ENCODE measurements at places on chromosomes 16 and 17. TPM values are rescaled to one million over a fixed set of nuclear protein-coding genes. Genes with fewer than 3 reads are reported as not detected.

DNA sequence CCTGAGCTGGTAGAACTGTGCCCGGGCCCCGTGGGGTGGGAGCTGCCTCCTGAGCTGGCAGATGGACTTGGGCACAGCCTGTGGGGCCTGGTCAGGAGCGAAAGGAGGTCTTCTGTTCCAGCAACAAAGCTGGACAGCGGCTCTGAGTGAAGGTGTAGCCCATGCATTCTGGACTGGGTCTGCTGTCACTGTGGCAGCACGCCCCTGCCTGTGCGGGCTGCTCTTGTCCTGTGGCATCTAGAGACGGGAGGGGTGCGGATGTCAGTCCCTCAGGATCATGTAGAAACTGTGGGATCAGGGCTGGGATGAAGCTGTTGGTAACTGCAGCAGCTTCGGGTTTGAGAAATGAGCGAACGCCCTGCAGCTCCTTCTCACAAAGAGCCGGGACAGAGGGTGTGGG is 19.4 kb downstream of the BAIAP2 start:
- no peak overlapping the region for H3K4me3 ChIP-seq
- H3K4me1 ChIP-seq, result peaks cover 28% of the 10 kb centered on the region
- H3K27ac ChIP-seq, result no peak overlapping the region
- no peaks in the 10 kb centered on the region for H3K27me3 ChIP-seq
- H3K36me3 ChIP-seq, result peaks cover 13% of the 10 kb centered on the region
- DNase-seq, result no peak

- H3K4me3 ChIP-seq, result no peak overlapping the region
- peaks cover 15% of the 10 kb centered on the region for H3K4me1 ChIP-seq
- no peaks in the 10 kb centered on the region for H3K27me3 ChIP-seq
- no peak overlapping the region for H3K27ac ChIP-seq
- no peak for DNase-seq
Observed at GRCh38 chr17:64226132-64226531, 36.9 kb downstream of the TEX2 start.

GRCh38 chr16:78395035-78395434 is 295.6 kb downstream of the WWOX start:
- no peak overlapping the region for H3K27ac ChIP-seq
- H3K4me1 ChIP-seq, result no peaks in the 10 kb centered on the region
- no peak overlapping the region for H3K4me3 ChIP-seq

DNA sequence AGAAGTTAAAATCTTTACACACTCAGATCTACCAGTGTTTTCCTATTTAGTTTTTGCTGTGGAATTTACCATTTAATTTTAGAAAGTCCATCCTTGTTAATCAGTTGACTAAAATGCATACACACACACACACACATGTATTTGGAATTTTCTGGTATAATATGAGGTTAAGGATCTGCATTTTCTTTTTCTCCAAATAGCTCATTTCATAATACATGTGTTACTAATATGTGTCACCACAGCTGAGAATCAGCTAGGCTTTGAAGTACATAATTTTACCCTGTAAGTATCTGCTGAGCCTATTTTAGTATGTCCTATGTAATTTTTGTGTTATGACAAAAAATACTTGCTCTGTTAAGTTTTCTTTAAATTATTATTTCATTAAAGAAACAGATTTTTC is 143.2 kb downstream of the PHKB start:
- no peaks in the 10 kb centered on the region for H3K36me3 ChIP-seq
- H3K4me1 ChIP-seq, result no peaks in the 10 kb centered on the region
- no peak overlapping the region for H3K4me3 ChIP-seq

GRCh38 chr17:80071116-80071841 is 30.1 kb upstream of the GAA start:
- H3K27ac ChIP-seq, result no peak overlapping the region
- H3K36me3 ChIP-seq, result no peaks in the 10 kb centered on the region
- no peak overlapping the region for H3K4me3 ChIP-seq
- H3K4me1 ChIP-seq, result peaks cover 13% of the 10 kb centered on the region
- H3K27me3 ChIP-seq, result no peaks in the 10 kb centered on the region

- no peak for DNase-seq
- peaks cover 18% of the 10 kb centered on the region for H3K4me1 ChIP-seq
- peak within 1 kb of the TSS; percentile 94 for H3K4me3 ChIP-seq
- no peaks in the 10 kb centered on the region for H3K36me3 ChIP-seq
- peak within 1 kb of the TSS; percentile 41 for H3K27ac ChIP-seq
- H3K27me3 ChIP-seq, result no peaks in the 10 kb centered on the region
Observed at GRCh38 chr16:57999971-58000705, at the start of gene ZNF319. ZNF319 (minus strand) TSS chr16:58000672; CDS start chr16:57998265, 2,407 bp downstream.

DNA sequence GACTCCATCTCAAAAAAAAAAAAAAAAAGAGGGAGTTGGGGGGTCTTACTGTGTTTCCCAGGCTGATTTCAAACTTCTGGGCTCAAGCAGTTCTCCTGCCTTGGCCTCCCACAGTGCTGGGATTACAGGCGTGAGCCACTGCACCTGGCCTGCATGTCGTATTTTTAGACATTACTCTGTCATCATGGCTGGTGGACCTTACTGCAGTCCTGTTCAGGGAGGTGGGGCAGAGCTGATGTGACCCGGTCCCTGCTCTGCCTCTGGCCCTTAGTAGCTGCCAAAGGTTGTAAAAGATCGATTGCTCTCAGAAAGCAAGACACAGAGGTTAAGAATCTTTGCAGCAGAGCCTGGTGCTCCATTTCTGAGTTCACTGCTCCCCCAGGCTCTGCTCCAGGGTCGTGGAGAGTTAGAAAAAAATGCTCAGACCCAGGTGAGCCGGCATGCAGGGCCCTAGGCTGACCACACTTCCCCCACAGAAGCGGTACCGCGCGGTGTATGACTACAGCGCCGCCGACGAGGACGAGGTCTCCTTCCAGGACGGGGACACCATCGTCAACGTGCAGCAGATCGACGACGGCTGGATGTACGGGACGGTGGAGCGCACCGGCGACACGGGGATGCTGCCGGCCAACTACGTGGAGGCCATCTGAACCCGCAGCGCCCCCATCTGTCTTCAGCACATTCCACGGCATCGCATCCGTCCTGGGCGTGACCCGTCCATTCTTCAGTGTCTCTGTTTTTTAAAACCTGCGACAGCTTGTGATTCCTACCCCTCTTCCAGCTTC is 7.1 kb upstream of the LASP1NB start:
- H3K27ac ChIP-seq, result no peak overlapping the region
- H3K4me3 ChIP-seq, result no peak overlapping the region
- no peaks in the 10 kb centered on the region for H3K4me1 ChIP-seq
- no peak for DNase-seq
- no peaks in the 10 kb centered on the region for H3K27me3 ChIP-seq
- H3K36me3 ChIP-seq, result peaks cover 3% of the 10 kb centered on the region

DNA sequence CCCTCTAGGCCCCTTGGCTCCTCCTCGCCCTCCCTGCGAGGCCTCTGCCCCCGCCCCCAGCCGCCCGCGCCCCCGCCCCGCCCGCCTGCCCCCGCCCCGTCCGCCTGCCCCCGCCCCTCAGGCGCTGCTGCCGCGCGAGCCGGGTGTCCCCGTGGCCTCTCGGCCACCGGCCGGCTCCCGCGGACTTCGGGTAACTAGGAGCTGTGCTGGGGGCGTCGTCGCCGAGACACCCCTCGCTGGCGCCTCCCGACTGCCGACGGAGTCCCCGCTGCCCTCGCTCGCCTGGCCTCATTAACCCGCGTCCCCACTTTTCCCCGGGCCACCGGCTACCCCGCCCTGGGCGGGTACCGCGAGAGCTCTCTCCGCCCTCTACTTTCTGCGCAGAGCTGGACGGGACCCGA is at the start of gene TLCD1:
Gene TLCD1 (minus strand): TSS at position 8 of the 401 bp plus-strand sequence. CDS start 136 bp downstream, outside the sequence.
- H3K36me3 ChIP-seq, result peaks cover 32% of the 10 kb centered on the region
- peak within 1 kb of the TSS; percentile 86 for H3K4me3 ChIP-seq
- H3K4me1 ChIP-seq, result peaks cover 37% of the 10 kb centered on the region
- H3K27ac ChIP-seq, result peak within 1 kb of the TSS; percentile 99
- DNase-seq, result peak; percentile 54

DNA sequence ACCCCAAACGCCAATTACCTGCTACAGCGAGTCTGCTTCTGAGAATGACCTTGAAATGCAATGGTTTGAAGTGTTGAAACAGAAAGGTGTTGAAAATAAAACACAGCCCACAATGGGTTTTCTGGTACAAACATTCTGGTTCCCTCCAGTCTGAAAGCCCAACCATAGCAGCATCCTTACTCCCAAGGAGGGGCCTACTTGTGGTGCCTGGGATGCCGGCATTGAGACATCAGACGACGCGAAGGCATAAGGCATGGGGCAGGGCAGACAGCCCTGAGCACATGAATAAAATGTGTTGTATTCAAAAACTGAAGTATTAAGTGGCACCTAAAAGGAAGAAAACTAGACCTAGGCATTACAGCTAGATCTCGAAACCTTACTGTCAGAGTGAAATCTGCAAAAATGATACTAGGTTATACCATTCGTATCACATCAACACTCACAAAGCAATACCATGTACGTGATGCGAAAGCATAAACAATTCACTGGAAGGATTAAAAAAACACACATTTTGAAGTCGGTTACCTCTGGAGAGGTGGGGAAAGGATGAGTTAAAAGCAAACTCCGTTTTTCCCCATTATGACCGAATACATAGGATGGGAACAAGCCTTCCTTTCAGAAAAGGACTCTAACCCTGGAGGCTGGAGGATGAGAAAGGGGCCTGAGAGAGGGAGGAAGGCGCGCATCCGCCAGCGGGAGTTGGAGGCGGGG is 702 bp downstream of the NUDT21 start:
- H3K27me3 ChIP-seq, result no peaks in the 10 kb centered on the region
- H3K27ac ChIP-seq, result peak overlapping the region; percentile 52
- H3K36me3 ChIP-seq, result peaks cover 32% of the 10 kb centered on the region
- DNase-seq, result no peak

RNF157 gene
- 7.3 TPM for total RNA-seq

- peak; percentile 53 for DNase-seq
- H3K36me3 ChIP-seq, result no peaks in the 10 kb centered on the region
- peaks cover 26% of the 10 kb centered on the region for H3K4me1 ChIP-seq
- peaks cover 12% of the 10 kb centered on the region for H3K27me3 ChIP-seq
Observed at GRCh38 chr16:87586201-87586782, 16.0 kb upstream of the JPH3 start.

GRCh38 chr16:10242916-10243315 is 60.7 kb upstream of the GRIN2A start:
- no peaks in the 10 kb centered on the region for H3K4me1 ChIP-seq
- H3K4me3 ChIP-seq, result no peak overlapping the region
- no peaks in the 10 kb centered on the region for H3K36me3 ChIP-seq
- H3K27ac ChIP-seq, result no peak overlapping the region
- peaks cover 40% of the 10 kb centered on the region for H3K27me3 ChIP-seq

- H3K4me1 ChIP-seq, result no peaks in the 10 kb centered on the region
- H3K4me3 ChIP-seq, result no peak overlapping the region
- no peak for DNase-seq
- H3K36me3 ChIP-seq, result no peaks in the 10 kb centered on the region
Observed at GRCh38 chr16:29730649-29731048, 15.1 kb downstream of the C16orf54 start.

GRCh38 chr17:6328279-6328678 is 106.6 kb downstream of the AIPL1 start:
- no peaks in the 10 kb centered on the region for H3K36me3 ChIP-seq
- no peak overlapping the region for H3K4me3 ChIP-seq
- no peaks in the 10 kb centered on the region for H3K27me3 ChIP-seq
- H3K27ac ChIP-seq, result no peak overlapping the region

GRCh38 chr16:79261481-79261940 is 339.0 kb downstream of the MAF start:
- H3K27me3 ChIP-seq, result no peaks in the 10 kb centered on the region
- no peaks in the 10 kb centered on the region for H3K4me1 ChIP-seq
- H3K4me3 ChIP-seq, result no peak overlapping the region
- H3K36me3 ChIP-seq, result no peaks in the 10 kb centered on the region

DNA sequence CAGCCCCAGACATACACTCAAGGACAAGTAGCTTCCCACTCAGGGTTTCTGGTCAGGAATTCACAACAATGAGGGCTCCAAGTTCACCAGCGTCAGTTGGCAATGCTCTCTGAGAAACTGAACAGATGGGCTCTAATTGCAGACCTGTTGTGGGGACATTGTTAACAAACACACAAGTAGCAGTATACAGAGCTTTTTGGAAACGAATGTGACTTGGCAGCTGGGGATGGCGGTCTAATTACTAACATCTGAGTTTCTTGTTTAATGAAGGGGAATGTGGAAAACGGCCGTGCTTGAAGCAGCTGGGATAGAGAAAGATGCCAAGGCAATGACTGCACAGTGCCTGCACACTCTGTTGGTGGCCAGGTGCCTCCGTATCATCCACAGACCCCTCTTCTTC is 316.1 kb upstream of the IRX3 start:
- H3K27me3 ChIP-seq, result no peaks in the 10 kb centered on the region
- no peak for DNase-seq
- H3K4me3 ChIP-seq, result no peak overlapping the region
- no peak overlapping the region for H3K27ac ChIP-seq
- no peaks in the 10 kb centered on the region for H3K36me3 ChIP-seq

- no peaks in the 10 kb centered on the region for H3K27me3 ChIP-seq
- H3K27ac ChIP-seq, result no peak overlapping the region
- no peak for DNase-seq
Observed at GRCh38 chr17:47244697-47245096, 8.9 kb upstream of the ITGB3 start.

DNA sequence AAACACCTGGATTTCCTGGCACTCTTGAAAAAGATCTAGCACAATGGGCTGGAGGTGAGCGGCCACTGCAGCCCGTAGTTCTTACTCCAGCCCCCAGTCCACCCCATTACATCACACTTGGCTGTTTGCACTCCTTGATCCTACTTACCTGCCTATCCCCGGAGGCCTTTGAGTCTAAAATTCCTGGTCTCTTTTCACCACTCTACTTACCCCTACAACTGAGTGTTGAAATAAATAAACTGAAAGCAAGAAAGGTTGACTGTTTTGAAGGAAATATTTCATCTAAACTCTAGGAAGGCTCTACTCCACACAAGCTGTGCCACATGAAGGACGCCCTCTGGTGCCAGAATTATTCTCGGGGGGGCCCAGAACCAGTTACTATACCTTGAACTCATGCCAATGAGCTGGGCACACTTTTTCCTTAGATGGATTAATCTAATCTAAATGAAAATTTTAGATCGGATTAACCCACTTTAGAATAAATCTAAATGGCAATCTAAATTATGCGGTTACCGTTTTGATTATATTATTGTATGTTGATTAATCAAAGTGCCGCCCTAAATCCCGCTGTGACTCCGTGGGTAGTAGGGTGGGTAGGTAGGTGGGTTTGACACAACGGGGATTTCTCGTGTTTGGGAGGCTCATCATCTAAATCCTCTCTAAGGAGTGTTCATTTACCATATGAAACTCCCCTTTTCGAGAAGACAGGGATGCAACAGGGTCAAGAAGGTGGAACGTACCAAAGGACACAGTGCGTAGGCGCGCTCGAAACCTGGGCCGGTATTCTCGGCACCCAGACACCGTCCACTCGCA is 651 bp upstream of the EIF1 start:
- DNase-seq, result peak; percentile 46
- H3K27me3 ChIP-seq, result no peaks in the 10 kb centered on the region
- peak overlapping the region; percentile 97 for H3K4me3 ChIP-seq
- H3K4me1 ChIP-seq, result peaks cover 6% of the 10 kb centered on the region
- peaks cover 33% of the 10 kb centered on the region for H3K36me3 ChIP-seq

FLYWCH1 gene
- total RNA-seq, result 41.4 TPM

METRN gene
- 320 TPM for total RNA-seq
